ENCODE measurements at places on chromosomes 3 and 15.

GRCh38 chr15:77097921-77098320 is 27.0 kb upstream of the TSPAN3 start:
- no peak for DNase-seq

GRCh38 chr15:56837273-56837672 is 81.2 kb upstream of the TCF12 start:
- DNase-seq, result no peak

DNA sequence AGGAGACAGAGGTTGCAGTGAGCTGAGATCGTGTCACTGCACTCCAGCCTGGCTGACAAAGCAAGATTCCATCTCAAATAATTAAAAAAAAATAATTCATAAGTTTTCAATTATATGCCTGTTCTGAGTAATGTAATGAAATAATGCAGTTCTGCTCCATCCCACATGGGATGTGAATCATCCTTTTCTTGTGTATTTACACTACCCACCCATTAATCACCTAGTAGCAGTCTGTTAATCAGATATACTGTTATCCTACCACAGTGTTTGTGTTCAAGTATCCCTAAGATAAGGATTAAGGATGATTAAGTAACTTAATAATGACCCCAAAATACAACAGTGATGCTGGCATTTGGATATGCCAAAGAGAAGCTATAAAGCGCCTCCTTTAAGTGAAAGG is 38.8 kb downstream of the PIGB start:
- no peak for DNase-seq

- no peak for DNase-seq
Observed at GRCh38 chr3:81684751-81685395, 76.6 kb downstream of the GBE1 start.

DNA sequence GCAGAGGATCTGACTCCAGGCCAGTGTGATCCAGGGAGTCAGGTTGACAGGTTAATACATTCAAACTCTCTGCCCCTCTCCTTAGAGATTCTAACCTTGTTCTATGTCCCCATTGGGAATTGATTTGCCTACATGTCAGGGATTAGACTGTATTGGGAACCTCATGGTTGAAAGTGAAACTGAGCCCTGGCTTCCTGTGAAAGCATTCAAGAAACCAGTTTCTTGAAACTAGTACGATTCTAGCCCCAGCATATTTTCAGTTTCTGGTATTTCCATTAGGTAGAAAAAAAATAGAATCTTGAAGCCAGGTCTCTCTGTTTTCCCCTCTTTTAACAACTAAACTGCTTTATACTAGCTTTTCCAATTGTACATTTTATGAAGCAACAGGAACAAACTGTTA is 140.4 kb upstream of the ABI3BP start:
- DNase-seq, result no peak

DNA sequence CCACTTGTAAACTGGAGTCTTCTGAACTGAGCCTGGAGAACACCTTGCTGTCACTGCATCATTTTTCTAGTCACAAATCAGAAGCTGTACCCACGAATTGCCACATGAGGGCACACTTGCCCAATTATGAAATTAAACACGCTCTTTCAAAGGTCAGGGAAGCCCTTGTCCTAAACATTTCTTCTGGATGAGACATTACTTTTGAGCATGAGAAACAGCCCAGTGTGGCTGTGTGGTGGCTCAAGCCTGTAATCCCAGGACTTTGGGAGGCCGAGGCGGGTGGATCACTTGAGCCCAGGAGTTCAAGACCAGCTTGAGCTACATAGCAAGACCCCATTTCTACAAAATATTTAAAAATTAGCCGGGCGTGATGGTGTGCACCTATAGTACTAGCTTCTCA is 27.5 kb upstream of the CFAP161 start:
- DNase-seq, result no peak

DNA sequence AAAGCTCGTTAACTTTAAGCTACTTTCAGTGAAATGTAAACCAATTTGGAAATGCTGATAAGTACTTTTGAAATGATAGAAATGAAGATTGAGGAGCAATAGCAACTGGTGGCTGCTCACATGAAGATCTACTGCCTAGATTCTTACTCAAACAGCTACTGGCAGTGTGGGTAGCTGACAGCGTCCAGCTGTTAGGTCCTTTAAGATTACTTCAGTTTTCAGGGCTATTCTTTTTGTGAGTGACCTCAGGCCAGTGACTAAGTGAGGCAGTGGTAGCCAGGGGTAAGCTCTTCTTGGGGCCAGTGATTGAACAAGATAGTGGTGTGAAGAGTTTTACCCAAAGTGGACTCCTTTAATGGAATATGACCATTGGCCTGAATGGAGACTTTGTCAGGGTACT is 41.3 kb downstream of the NECTIN3 start:
- no peak for DNase-seq

DNA sequence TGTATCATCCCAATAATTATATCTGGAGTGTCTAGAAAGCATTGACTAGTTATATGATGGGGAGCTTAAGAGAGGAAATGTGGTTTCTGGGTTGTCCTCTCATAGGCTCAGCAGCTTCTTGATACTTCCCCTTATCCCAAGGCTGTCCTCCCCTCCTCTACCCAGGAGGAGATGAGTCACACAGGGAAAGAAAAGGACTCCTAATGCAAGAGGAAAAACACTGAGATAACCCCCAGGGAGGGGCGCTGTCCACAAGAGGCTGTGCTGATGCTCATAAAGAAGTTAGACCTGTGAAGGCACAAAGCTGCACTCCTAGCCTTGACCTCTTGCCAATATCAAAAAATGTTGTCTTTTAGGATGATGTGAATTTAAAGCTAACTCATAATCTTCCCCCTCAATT is 28.8 kb upstream of the GYG1 start:
- no peak for DNase-seq

DNA sequence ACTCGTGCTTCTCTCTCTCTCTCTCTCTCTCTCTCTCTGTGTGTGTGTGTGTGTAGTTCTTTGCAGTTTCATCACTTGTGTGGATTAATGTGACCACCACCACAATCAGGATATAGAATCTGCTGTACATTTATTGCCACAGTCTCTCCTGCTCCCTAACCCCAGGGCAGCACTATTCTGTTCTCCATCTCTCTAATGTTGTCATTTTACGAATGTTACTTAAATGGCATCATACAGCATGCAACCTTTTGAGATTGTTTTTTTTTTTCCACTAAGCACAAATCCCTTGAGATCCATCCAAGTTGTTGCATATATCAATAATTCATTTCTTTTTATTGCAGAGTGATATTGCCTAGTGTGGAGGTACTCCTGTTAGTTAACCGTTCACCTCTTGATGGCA is 26.9 kb downstream of the SLCO3A1 start:
- DNase-seq, result no peak

DNA sequence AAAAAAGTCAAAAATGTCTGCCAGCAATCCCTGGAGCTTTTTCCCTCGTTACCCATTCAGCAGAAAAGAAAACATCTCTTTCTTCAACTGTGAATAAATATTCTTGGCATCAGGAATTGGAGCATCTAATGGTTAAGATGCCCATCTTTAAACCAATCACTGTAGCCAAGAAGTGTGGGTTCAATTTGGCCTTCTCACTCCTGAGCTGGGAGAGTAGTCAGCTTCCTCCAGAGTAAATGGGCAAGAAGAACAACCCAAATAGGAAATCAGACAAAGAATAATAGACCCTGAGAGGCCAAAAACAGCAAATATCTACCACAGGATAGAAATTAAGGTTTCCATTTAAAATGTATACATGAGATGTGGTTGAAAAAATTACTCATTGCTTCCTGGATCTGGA is 508.0 kb upstream of the MDFIC2 start:
- no peak for DNase-seq

GRCh38 chr3:158097081-158097592 is 9.1 kb downstream of the SHOX2 start:
- no peak for DNase-seq

DNA sequence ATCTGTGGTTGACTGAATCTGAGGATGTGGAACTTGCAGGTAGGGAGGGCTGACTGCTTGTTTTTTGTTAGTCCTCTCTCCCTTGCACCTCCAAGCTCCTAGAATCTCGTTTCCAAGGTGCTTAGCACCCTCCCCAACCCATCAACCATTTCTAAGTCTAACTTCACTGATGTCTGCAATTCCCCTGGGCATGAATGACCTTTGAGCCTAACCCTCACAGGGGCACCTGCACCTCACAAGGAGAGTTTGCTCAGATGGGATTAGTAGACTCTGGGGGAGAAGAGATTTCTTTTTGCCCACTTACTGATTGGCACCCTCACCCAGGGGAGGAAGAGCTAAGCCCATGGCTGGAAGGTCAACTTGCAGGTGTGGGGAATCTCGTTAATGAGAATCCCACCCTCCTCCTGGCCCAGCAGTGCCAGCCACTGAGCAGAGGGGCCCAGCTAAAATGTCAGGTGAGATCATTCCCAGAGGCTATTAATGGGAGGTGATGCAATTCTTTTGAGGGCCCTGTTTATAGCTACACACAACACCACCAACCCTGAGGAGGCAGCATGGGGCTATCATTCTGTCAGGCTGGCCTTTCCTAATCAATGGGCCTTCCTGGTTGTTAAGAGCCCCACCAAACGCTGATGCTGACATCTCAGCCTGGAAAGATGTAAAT is 81.6 kb upstream of the HERC1 start:
- DNase-seq, result no peak

DNA sequence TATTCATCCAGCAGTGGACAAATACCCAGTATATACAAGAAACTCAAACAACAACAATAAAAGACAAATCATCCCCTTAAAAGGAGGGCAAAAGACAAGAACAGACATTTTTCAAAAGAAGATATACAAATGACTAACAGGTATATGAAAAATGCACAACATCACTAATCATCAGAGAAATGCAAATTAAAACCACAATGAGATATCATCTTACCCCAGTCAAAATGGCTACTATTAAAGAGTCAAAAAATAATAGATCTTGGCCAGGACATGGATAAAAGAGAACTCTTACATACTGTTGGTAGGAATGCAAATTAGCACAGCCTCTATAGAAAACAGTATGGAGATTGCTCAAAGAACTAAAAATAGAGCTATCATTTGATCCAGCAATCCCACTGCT is 16.9 kb downstream of the DHX36 start:
- no peak for DNase-seq

DNA sequence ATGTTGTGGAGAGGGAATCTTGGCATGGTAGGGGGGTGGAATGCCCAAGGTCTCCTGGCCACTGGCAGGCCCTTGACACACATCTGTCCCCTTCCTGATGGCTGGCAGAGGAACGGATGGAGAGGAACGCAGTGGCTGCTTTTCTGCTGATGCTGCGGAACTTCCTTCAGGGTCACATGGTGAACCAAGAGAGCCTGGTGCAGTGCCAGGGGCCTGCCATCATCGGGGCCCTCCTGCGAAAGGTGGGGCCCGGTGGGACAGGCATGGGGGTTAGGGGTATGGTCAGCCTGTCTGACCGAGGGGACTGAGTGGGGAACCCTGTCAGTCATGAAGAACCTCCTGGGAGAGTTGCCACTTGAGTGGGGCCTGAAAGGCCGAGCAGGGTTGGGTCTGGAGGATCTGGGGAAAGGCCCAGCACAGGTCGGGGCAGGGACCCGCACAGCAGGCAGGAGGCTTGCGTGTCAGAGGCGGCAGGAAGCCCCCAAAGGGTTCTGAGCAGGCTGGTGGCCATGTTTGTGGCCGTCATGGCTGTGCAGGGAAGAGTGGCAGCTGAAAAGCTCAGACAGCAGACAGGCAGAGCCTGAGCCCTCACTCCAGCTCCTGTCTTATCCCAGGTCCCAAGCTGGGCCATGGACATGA is 18.1 kb downstream of the NBEAL2 start:
- DNase-seq, result no peak

GRCh38 chr15:83858820-83859505 is 205.0 kb downstream of the ADAMTSL3 start:
- no peak for DNase-seq

GRCh38 chr3:30966896-30967295 is 72.4 kb upstream of the GADL1 start:
- no peak for DNase-seq

- DNase-seq, result no peak
Observed at GRCh38 chr3:71066356-71066755, 517.2 kb downstream of the FOXP1 start.

GRCh38 chr3:184727357-184728009 is 15.6 kb upstream of the MAGEF1 start:
- DNase-seq, result no peak

- DNase-seq, result no peak
Observed at GRCh38 chr15:40146037-40146436, 14.8 kb upstream of the BUB1B start.

- no peak for DNase-seq
Observed at GRCh38 chr3:41888368-41889076, 73.4 kb downstream of the ULK4 start.

DNA sequence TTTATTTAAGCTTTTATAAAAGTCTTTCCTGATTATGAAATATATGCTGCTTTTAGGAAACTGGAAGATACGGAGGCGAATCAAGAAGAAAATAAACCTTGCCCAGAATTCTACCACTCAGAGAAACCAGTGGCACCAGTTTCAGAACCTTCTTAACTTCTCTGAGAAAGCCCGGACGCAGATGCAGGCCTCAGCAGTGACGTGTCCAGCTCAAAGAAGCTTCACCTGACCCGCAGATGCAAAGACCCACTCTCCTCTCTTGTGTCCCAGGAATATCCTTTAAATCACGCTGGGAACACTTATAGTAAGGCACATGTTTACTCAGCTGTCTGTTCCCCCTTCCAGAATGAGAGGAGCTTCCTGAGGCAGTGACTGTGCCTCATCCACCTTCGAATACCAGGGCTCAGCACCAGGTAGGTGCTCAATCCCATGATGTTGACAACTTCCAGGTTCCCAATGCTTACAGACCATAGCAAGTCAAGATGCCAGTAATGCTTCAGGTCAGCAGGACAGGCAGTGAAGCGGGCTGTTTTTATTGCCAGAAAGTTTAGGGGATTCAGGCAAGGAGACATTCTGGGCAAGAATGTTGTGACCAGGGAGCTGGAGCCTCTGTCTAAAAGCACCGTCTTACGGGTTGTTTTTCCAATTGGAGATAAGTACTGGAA is 39.9 kb upstream of the LDHAL6B start:
- no peak for DNase-seq

DNA sequence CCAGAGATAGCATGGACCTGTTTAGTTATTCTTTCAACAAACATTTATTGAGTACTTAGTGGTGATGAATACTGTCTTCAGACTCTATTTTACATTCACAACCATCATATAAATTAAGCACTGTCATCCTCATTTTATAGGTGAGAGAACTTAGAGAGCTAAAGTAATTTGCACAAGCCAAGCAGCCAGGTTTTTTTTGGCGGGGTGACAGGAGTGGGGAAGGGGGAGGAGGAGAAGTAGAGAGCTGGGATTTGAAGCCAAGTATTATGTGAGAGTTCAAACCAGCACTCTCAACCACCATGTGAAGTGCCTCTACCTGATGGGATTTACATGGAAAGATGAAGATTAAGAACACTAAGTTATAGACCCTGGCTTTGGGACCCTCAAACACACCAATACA is 547.4 kb upstream of the IL12A start:
- no peak for DNase-seq

DNA sequence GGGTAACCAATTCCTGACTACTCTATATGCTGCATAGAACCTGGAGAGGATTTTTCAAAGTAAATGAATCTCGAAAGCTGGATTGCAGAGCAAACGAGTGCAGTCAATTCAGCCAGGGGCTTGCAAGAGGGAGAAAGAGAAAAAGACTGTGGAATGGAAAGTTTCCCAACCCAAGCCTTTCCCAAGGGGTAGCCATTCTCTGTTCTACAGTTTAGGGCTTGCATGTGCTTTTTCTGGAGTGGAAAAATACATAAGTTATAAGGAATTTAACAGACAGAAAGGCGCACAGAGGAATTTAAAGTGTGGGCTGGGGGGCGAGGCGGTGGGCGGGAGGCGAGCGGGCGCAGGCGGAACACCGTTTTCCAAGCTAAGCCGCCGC is 511 bp upstream of the RARB start:
- no peak for DNase-seq

- DNase-seq, result no peak
Observed at GRCh38 chr3:158713094-158713499, 19.2 kb downstream of the RARRES1 start.

- DNase-seq, result no peak
Observed at GRCh38 chr3:157573780-157574378, 70.7 kb upstream of the VEPH1 start.

All from renal cortex interstitium (tissue), 15 donors.